ENCODE measurements at places on chromosomes 2 and 18.

- peak; percentile 7 for DNase-seq
These were observed 3.0 kb downstream of the TTC32 start for GRCh38 chr2:19898592-19899329.

DNA sequence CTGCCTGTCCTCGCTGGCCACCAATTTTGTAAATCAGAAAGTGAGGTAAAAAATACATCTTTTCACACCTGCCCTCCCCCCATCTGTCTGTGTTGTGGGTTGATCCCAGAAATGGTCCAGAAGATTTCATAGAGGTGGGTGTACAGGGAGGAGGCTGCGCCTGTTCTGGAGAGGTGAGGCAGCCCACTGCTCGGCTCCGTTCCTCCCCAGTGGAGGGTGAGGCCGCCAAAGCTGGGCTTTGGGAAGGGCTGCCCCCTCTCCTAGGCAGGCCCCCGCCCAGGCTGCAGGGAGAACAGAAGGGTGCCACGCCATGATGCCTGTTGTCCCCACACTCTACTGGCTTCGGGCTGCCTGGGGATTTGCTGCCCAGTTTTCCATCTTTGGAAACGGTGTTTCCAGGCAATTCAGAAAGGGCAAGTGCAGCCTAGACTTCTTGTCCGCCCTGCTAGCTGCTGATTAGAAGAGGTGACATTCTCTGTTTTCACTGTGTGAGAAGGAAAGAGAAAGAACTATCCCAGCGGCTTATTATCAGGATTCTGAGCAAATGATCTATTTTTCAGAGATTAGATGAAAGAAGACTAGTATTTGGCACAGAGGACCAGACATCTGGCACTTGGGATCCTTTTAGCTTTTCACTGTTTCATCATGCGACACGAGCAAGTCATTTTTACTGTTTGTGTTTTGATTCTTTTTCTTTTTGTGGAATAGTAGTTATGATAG lies 18.7 kb downstream of the SMARCAL1 start:
- no peak for DNase-seq

GRCh38 chr2:131040661-131041401 lies 52.4 kb downstream of the FAM168B start:
- DNase-seq: no peak

GRCh38 chr18:22332590-22332989 lies 85.1 kb downstream of the CTAGE1 start:
- peak; percentile 55 for DNase-seq

- no peak for DNase-seq
These were observed 107.8 kb upstream of the LRATD1 start for GRCh38 chr2:14524803-14525080.

DNA sequence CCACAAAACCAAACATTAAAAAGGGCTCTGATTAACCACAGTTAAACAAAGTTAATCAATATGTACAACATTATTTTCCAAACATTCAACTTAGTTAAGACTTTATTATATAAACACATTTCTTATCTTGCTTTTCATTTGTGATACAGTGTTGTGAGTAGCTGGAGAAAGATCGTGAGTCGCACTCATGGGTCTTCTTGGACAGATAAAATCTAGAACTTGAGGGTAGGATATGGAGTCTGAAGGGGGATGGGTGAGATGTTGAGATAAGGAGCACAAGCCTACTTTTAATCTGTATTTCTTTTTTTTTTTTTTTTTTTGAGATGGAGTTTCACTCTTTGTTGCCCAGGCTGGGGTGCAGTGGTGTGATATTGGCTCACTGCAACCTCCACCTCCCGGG lies 22.6 kb upstream of the TMEM214 start:
- DNase-seq: no peak

- DNase-seq: no peak
These were observed 255.3 kb upstream of the SIX2 start for GRCh38 chr2:45264227-45265225.

DNA sequence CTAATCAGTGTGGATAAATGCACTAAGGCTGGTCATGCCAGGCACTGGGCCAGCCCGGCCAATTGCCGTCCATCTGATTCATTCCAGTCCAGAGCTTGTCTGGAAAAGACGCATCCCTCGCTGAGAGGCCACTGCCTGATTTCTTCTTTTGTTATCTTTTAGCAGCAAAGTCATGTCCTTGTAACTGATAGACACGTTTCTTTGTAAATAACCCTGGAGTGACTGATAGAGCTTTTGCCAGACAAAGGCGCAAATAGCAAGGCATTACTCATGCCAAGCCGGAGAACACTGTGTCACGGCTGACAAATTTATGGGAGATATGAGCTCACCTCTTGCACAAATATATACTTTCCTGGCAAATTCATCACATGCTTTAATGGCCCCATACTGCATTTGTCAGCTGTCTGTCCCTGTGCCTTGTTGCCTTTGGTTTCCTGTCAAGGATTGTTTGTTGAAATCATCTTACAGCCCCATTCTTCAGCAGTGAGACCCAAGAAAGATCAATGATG lies 164.4 kb downstream of the ETAA1 start:
- DNase-seq: no peak

DNA sequence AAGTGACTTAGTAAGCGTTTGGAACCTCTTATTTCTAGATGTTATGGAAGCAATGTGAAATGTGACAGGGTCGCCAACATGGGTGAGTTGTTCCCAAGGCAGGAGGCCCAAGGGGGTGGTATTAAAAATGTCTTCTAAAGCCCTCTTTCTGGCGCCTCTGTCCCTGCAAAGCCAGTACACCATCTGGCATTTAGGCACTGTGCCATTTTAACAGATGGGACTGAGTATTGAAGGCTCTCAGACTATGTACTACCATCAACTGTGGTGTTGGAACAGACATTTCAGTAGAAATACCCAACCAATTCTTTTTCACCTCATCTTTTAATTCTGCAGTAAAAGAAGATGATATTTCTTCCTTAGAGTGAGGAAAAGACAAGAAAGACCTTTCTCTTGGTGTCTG lies 384.5 kb upstream of the MMADHC start:
- no peak for DNase-seq

GRCh38 chr2:104538077-104538476 lies 315.8 kb upstream of the POU3F3 start:
- no peak for DNase-seq

DNA sequence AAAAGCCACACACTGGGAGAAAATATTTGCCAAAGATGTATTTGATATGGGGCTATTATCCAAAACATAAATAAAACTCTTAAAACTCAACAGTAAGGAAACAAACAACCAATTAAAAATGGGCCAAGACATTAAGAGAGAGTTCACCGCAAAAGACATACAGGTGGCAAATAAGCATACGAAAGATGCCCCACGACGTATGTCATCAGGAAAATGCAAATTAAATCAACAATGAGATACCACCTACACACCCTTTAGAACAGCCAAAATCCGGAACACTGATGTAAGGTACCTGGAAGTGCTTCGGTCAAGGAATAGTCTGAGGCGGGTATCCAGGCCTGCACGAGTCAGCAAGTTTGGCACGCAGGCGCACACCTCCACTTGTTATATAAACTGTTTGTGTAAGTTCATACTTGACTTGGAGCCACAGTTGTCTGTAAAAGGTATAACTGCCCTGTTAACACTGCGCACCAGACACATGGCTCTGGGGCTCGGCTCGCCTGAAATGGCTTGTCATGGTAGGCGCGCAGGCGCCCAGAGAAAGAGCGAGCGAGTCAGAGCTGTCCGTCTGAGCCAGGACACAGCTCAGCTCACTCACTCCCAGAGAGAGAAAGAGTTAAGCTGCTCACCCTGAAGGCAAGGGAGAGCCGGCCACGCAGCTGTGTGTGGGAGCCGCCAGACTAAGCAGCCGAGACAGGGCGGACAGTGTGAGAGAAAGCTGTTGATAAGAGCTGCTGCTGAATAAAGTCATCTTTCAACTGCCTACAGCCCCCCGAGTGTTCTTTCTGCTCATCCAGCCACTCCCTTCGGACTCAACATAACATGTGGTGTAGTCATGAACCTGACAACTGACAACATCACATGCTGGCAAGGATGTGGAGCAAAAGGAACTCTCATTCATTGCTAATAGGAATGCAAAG lies 87.3 kb downstream of the HNRNPLL start:
- DNase-seq: peak; percentile 68

DNA sequence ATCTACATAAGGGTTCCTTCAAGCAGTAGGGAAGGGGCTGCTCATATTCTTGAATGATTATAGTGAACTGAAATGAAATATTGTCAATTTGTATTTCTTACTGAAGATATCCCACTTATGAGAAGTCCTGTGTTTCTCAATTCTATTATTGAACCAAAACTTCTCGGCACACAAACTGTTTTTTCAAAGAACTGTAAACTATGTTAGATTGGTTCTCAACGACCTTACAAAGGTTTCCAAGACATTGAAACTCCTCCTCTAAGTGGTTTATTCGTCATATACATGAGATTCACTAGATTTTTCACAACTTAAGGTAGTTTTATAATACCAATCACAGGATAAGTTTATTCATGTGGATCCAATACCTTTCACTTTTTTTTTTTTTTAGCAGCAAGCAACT lies 1.4 kb downstream of the CCL20 start:
- no peak for DNase-seq

DNA sequence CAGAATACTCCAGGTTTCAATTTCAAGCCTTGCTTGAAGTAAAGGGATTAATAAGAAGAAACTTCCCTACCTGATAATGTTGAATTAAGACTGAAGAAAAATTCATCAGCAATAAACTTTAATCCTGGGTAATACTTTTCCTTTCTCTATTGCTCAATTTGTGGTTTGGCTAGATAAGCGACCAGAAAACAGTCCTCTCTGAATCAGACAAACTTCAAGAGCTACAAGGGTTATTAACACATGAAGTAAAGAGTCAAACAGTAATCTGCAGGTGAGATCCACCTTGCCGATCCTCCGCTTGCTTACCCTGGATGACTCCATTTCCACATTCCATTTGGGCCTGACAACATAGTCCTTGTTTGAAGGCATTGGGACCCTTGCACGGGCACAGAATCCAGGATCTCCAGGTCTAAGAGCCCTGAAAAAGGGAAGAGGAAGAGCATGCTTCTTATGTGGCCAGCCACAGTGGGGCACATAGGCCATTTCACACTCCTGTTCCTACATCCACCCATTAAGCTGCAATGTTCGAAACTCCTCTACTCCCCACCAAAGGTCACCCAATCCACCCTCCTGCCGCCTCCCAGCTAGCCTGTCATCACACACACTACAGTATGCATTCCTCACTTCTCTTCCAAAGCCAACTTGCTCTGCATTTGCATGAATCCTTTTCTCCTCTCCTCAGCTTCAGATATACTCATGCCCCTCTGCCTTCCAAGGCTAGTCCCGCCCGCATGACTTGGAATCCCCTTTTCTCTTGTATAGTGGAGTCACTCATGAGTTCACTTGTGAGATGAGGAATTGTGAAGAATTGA lies 39.8 kb downstream of the IWS1 start:
- no peak for DNase-seq

DNA sequence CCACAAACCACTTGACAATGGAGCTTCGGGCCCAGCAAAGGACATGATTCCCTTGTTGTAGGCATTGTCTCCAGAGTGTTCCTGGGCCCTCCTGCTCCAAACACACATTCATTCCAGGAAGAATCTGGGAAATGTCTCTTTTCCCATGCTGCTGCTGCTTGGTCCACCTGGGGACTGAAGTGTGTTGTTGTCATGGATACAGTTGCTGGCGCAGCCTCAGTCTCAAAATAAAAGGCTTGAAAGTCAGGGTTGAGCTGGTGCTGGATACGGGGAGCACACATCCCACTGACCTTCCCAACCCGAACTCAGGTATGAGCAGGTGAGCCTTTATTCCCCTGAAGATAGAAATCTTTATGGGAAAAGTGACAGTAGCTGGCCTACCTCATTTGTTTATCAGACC lies 30.6 kb upstream of the SPP2 start:
- DNase-seq: no peak

- no peak for DNase-seq
These were observed 12.0 kb downstream of the MRPL35 start for GRCh38 chr2:86211033-86211795.

DNA sequence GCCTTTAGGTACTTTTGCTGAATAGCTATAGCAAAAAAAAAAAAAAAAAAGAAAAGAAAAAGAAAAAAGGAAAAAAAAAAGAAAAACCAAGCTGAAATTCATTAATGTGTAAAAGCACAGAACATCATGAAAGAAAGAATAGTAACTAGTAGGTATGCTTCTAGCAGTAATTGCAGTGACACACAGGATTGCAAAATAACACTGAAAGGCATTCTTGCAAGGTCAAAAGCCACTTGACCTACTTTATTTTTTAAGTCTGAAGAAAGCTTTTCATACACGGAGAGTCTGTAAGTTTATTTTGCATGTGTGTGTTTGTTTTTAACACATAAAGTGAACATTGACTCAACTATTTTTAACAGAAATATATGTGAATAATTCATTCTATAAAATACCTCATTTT lies 54.4 kb downstream of the DOK6 start:
- DNase-seq: no peak

GRCh38 chr2:160225722-160226121 lies 25.6 kb upstream of the ITGB6 start:
- no peak for DNase-seq

DNA sequence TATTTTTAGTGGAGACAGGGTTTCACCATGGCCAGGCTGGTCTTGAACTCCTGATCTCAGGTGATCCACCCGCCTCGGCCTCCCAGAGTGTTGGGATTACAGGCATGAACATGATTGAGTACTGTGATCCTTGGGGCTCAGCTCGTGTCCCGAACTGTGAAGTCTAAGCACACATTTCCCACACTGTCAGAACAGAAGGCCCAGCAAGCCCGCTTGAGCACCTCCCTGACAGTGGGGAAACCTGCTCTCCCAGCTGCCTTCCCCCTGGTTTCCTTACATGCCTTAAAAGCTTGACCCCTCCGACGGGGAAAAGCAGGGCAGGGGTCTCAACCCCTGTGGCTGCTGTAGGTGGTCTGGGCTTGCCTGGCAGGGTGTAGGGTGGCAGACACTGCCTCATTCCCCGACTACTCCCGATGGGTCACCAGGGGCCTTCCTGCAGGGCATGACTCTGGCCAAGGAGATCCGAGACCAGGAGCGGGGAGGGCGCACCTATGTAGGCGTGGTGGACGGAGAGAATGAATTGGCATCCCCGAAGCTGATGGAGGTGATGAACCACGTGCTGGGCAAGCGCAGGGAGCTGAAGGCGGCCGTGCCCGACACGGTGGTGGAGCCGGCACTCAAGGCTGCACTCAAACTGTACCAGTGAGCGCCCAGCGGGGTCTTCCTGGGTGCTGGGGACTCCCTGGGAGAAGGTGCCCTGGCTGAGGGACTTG lies 10.1 kb downstream of the VIL1 start:
- DNase-seq: no peak

GRCh38 chr2:38149531-38149930 lies 73.6 kb upstream of the CYP1B1 start:
- DNase-seq: no peak

GRCh38 chr2:51145761-51146160 lies 113.8 kb upstream of the NRXN1 start:
- no peak for DNase-seq

- no peak for DNase-seq
These were observed 6.4 kb upstream of the TGFA start for GRCh38 chr2:70560040-70560439.

GRCh38 chr18:58057291-58057965 lies 13.4 kb downstream of the NEDD4L start:
- no peak for DNase-seq

DNA sequence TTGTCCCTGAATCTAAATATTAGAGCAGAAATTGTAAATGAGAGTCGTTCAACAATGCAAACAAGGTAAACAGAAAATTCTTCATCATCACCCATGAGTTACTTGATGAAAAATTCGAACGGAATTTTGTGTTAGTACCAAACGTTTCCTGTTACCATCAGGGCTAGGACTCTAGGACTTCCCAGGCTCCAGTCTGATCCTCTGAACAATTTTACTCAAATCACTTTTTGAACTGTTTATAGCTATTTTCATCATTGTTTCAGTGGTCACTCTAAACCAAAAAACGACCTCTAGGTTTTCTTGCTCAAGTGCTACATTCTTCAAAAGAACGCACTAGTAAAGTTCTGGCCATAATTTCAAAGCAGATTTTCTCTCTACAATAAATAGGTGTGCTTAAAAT lies 273.3 kb downstream of the MREG start:
- DNase-seq: no peak

Data from K562 (cell line).